ENCODE measurements at places on chromosomes 11 and 22.

- DNase-seq: no peak
These were observed 693.7 kb downstream of the OPCML start for GRCh38 chr11:132838627-132839026.

DNA sequence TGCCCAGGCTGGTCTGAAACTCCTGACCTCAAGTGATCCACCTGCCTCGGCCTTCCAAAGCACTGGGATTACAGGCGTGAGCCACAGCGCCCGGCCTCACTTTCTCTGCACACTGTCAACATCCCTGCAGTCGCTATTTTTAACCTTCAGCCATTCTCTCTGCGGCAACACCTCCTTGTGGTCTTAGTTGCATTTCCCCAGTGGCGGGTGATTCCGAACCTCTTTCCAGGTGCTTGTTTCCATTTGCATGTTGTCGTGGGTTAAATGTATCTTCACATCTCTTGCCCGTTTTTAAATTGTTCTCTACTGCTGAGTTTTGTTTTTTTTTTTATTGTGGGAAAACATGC is 2.2 kb upstream of the SCT start:
- DNase-seq: no peak

GRCh38 chr22:38346506-38346905 is 29.3 kb upstream of the CSNK1E start:
- DNase-seq: no peak

DNA sequence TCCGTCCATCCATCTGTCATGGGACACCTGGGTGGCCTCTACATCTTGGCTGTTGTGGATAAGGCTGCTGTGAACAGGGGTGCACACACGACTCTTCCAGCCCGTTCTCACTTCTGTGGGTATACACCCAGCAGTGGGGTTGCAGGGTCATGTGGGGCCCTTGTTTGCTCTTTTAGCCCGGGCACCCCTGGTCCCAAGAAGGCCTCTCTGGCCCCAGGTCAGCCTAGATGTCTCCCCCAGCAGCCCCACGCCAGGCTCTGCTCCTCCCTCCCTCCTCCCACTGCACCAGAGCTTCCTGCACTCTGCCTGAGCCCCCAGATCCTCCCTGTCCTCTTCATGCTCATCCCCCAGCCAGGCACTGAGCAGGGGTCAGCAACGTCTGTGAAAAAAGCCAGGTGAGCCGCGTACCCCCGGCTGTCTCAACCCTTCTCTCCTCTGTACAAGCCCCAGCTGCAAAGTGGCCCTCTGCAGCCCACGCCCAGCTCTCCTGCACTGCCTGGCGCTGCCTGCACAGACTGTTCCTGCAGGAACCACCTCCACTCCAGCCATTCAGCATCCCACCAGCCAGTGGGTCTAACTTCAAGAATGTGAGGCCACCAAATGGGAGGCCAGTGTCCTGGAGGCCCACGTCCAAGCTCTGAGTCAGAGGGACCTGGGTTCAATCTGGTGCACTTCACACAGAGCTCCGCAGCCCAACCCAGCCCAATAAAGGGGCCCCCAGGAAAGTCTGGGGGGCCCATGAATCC is 1508.9 kb downstream of the BRD1 start:
- DNase-seq: no peak

GRCh38 chr22:20279662-20280134 is 11.6 kb upstream of the RTN4R start:
- no peak for DNase-seq

- no peak for DNase-seq
These were observed 11.8 kb upstream of the SELENOH start for GRCh38 chr11:57729479-57729878.

- DNase-seq: no peak
These were observed 36.0 kb downstream of the TTLL1 start for GRCh38 chr22:43053176-43053575.

GRCh38 chr11:70751142-70751734 is 352.9 kb downstream of the CTTN start:
- DNase-seq: no peak

GRCh38 chr22:46589141-46589748 is 30.9 kb upstream of the GRAMD4 start:
- DNase-seq: no peak

DNA sequence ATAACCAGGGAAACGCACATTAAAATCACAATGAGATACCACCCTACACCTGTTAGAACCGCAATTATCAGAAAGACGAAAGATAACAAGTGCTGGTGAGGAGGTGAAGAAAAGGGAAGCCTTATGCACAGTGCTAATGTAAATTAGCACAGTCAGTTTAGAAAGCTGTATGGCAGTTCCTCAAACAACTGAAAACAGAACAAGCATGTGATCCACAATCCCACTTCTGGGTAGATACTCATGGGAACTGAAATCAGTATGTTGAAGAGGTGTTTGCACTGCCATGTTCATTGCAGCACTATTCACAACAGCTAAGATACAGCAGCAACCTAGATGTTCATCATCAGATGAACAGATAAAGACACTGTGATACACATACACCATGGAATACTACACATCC is 75.0 kb upstream of the CCND1 start:
- no peak for DNase-seq

GRCh38 chr11:78032090-78032489 is 9.0 kb upstream of the KCTD14 start:
- DNase-seq: no peak

DNA sequence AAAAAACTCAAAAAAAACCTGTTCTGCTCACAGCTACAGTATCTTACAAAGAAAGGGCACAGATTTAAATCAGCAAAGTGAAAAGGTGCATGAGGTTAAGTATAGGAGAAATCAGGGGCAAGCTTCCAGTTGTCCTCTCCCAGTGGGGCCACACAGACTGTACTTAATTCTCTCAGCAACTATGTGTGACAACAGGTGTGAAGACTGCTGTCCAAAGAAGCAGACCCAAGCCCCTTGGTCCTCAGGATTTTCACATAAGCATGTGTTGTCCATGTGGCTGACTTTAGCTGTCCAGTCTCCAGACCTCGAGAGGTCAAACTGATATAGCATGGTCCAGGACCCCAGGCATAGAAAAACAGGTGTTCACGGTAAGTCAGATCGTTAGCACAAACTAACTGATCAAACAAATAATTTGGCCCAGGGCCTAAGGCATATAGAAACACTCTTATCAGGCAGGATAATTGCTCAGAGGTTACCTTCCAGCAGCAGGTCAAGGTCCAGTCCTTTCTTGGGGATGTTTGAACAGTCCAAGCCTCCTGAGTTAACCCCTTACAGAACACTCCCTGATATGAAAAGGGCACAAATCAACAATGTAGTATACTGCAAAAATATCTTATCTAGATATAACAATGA is 21.1 kb upstream of the CSTF3 start:
- DNase-seq: no peak

DNA sequence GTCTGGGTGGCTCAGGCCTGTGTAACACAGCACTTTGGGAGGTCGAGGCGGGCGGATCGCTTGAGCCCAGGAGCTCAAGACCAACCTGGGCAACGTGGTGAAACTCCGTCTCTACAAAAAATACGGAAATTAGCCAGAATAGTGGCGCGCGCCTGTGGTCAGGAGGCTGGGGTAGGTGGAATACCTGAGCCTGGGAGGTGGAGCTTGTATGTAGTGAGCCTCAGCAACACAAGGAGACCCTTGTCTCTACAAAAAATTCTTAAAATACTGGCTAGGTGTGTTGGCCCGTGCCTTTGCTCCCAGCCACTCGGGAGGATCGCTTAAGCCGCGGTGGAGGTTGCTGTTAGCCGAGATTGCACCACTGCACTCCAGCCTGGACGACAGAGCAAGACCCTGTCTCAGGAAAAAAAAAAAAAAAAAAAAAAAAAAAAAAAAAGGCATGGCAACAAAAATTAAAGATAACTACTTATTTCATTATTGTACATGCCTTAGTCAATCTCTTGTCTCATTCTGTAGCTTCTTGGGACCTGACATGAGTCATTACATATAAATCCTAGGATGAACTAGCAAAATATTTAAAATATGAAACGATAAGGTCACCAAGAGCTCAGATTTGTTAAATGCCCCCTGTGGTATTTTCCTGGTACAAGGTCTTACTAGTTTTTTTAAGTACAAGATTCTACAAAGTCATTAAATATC is 1.1 kb downstream of the TAF1D start:
- no peak for DNase-seq

GRCh38 chr11:86565801-86566312 is 106.6 kb downstream of the ME3 start:
- DNase-seq: no peak

DNA sequence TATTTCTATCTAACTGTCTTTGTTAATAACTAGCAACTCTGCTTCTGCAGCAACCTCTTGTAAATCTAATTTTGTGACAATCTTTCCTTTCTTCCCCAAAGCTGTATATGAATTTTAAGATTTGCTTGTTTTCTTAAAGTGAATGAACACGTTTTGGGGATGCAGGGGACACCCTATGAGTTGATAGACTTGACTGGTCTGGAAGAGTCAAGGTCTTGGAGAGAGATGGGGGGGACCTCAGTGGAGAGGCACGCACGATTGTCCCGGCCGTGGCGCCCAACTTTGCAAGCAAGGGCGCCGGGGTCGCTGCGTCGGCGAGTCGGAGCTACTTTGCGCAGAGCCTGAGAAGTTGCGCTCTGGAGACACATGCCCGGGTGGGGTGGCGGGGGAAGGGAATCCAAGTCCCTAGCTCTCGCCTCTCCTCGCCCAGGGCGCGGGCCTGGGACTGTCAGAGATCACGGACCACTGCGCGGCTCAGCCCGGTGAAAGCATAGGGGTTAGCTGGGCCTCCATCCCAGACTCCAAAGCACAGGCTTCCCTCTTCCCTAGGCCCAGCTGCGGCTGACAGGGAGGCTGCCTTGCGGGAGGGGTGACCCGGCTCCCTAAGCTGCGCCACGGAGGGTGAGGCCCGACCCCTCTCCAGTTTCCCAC is 854 bp downstream of the ABCC8 start:
- DNase-seq: no peak

GRCh38 chr11:113554526-113554925 is 79.3 kb upstream of the DRD2 start:
- DNase-seq: no peak

GRCh38 chr11:117414724-117415123 is 87.1 kb downstream of the CEP164 start:
- DNase-seq: no peak

DNA sequence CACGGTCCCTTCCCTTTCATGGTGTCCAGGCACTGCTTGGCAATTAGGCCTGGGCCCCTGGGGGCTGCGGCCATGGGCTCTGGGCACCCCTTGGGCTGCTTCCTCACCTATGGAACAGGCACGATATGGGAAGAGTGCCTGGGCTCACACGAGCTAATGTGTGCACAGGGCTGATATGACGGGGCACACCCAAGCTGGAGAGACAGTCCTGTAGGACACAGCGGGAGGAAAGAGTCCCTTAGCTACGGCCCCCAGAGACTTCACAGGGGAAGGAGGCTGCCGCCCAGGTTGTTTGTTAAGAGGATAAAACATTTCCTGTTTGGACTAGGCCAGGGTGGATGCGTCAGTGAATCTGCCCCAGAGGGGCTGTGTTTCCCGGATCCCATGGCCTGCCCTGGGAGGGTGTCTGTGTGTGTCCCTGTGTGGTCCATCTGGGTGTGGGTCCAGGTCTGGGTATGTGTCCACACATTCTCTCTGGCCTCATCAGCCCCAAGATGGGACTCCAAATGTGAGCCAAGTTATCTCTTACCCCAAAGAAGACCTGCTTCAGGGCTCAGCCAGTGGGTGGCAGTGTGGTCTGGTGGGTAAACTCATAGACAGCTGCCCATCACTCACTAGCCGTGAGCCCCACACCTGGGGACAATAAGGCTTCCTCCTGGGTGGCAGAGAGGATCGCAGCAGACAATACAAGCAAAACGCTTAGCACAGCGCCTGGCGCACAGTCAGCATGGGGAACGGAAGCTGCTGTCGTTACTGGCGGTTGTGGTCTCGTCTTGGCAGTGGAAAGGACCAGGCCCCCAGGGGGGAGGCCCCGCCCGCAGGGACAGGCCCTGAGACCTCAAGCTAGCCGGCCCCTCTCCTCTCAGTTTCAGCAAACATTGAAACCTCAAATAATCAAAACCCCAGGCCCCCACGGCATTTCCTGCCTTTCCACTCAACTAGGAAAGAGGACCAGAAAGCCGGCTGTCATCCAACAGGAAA is 3.2 kb upstream of the EMID1 start:
- peak; percentile 89 for DNase-seq

DNA sequence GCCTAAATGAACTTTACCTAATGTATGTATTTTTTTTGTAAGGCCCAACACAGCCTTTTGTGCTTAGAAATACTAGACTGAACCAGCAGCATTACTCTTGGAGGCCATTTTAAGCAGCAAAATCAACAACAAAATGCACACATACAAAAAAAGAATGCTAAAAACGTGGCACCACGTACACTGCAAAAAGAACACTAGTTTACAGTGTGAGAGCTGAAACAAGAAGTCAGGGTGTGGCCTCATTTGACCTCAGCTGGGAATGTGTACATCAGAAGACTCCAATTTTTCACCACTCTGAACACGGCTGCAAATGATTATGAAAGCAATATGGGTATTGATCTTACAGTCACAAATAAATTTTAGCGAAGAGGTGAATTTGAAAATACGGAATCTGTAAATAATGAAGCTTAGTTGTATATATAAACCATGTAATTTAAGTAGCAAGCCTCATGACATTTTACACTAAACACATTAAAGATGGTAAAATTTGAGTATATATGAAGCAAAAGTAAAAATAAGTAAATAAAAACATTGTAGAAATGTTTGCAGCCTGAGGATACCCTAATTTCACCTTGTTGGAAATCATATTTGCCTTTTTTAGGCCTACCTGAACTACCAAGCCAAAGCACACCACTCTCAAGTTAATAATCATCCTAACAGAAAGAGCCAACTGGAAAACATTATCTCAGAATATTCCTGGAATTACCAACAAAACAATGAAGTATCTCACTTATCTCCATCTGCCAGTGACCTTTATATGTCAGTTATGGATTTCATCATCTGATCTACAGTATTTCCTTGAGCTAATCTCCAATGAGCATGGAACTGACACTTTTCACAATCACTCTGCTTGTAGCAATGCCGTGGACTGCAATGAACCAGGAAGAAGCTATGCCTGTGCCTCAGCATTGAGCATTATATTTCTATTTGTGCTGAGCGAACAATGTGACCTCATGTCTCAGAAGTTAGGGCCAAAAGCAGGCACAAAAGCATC is 319.5 kb upstream of the FAT3 start:
- no peak for DNase-seq

GRCh38 chr11:6634534-6634933 is 15.3 kb upstream of the TPP1 start:
- no peak for DNase-seq

DNA sequence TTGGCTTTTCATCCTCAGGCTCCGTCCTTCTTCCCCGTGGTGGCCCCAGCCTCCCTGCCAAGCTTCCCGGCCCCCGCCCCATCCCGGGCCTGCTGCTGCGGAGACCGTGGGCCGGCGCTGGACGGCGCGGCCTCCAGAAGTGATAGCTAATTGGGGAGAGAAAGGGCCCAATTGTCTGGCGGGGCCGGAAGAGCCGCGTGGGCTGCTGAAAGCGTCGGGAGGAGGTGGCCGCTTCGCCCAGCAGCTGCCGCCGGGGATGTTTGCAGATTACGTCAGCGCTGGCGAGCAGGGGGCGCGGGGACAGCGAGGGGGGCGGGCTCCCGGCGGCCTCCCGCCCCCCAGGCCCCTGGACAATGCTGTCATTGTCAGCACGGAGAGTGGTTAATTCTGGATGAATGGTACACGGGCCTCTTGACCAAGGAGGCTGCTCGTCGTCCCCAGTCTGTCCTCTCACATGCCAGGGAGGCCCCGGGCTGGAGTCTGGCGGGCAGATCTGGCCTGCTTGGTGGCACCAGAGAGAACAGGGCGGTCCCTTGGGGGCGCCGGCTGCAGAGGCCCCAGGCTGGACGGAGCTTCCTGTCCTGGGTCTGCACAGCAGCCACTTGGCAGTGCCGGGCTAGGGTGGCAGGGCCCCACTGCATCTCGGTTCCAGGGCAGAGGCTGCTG is 1.6 kb downstream of the SMIM38 start:
- no peak for DNase-seq
